T-helper 17 cell (primary cell): ENCODE measurements at places on chromosomes 1 and 21.
A peak's percentile ranks its signal among the peaks of the same experiment; 100 is the strongest.

GRCh38 chr1:171486048-171486519, 754 bp downstream of the PRRC2C start:
- DNase-seq, result peak; percentile 80

DNA sequence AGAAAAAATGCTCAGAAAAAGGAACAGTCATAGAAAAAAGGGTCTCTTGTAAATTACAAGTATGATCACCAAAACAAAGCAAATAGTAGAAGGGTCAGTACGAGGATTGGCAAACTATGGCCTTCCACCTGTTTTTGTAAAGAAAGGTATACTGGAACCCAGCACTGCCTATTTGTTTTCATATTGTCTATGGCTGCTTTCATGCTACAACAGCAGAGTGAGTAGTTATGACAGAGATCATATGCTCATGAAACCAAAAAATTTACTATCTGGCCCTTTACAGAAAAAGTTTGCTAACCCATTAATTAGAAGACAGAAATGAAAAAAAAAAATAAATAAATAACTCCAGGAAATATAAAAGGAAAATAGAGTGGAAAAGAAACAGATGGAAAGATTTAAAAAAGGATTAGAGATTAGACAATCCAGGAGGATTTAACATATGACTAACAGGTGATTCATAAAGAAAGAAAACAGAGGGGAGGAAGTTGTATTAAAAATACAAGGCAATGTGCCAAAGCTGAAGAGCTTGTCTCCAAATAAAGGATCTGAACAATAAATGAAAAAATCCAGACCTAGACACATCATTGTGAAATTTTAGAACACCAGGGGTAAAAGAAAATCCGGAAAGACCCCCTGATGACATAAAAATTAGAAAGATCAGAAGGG, 108.5 kb upstream of the SERTAD4 start:
- no peak for DNase-seq

GRCh38 chr1:82110366-82111254, 309.9 kb downstream of the ADGRL2 start:
- DNase-seq, result no peak

DNA sequence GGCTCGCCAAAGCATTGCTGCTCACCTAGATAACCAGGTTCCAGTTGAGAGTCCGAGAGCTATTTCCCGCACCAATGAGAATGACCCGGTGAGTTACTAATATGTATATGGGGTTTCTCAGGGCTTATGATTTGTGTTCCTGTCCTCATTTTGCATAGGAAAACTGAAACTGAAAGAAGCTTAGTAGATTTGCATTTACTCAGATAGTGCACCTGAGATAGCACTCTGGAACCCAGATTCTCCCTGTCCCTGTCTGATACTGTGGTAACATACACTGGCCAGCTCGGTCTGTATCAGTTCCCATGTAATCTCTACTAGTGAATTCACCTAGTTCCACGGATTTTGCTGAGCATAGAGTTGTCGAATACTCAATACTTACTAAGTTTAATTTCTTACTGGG, 28.1 kb downstream of the DAP3 start:
- DNase-seq, result no peak

GRCh38 chr1:161008869-161009510, 12.0 kb downstream of the F11R start:
- no peak for DNase-seq

GRCh38 chr1:218249338-218250140, 35.6 kb upstream of the RRP15 start:
- DNase-seq, result no peak

GRCh38 chr1:99957818-99958217, 12.0 kb upstream of the SLC35A3 start:
- DNase-seq, result no peak

- DNase-seq, result no peak
These were observed 7.1 kb upstream of the ACTA1 start for GRCh38 chr1:229440851-229441537.

GRCh38 chr1:236489710-236490377, 33.9 kb upstream of the LGALS8 start:
- no peak for DNase-seq

- DNase-seq, result no peak
These were observed 104.8 kb downstream of the SLC45A1 start for GRCh38 chr1:8422510-8423268.

DNA sequence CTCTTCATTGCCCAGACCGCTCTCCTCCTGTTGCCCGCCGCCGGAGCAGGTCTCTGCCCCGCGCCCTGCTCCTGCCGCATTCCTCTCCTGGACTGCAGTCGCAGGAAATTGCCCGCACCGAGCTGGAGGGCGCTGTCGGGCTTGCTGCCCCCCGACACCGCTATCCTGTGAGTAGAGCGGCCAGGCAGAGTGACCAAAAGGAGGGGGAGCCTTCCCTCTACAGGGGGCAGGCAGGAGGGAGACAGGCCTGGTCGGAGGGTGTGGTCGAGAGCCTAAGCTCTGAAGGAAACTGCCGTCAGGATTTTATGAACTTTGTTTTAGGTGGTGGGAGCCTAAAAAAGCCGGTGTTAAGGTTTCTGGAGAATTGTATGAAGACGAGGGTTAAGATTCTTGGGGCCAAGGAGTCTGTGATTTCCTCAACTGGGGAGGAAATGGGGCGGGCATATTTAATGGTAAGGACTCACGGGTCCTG, 517 bp downstream of the LRIG2 start:
- DNase-seq, result no peak

- DNase-seq, result no peak
These were observed 72.4 kb upstream of the TMEM51 start for GRCh38 chr1:15081102-15081501.

- no peak for DNase-seq
These were observed 378.5 kb upstream of the CAMK1G start for GRCh38 chr1:209205039-209205438.

DNA sequence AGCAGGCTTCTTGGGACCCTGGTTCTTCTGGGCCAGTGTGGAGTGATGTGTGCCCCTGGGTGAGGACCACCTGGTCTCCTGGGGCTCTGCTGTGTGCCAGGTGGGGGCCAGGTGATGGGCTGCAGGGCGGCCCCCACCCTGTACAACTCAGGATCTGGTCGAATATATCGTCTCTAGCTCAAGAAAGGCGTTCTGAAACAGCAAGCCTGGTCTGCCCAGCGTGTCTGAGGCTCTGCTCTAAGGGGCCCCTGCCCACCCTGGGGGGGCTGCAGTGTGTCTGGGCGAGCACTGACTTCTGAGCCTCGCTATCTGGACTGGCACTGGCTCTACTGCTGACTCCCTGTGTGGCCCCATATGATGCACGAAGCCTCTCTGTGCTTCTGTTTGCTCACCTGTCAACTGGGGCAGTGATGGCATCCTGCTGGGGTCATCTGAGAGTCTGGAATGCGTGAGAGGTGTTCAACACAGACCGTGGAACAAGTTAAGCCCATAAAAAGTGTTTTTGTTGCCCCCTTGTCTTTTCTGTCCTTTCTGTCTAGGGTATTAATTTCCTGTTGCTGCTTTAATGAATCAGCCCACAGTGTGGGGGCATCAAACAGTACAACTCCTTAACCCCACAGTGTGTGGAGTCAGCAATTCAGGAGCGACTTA, 56.0 kb upstream of the TRAPPC10 start:
- no peak for DNase-seq

GRCh38 chr1:43706598-43707189, 642 bp upstream of the ST3GAL3 start:
- DNase-seq, result no peak

GRCh38 chr1:101259744-101260148, 22.9 kb downstream of the S1PR1 start:
- no peak for DNase-seq

DNA sequence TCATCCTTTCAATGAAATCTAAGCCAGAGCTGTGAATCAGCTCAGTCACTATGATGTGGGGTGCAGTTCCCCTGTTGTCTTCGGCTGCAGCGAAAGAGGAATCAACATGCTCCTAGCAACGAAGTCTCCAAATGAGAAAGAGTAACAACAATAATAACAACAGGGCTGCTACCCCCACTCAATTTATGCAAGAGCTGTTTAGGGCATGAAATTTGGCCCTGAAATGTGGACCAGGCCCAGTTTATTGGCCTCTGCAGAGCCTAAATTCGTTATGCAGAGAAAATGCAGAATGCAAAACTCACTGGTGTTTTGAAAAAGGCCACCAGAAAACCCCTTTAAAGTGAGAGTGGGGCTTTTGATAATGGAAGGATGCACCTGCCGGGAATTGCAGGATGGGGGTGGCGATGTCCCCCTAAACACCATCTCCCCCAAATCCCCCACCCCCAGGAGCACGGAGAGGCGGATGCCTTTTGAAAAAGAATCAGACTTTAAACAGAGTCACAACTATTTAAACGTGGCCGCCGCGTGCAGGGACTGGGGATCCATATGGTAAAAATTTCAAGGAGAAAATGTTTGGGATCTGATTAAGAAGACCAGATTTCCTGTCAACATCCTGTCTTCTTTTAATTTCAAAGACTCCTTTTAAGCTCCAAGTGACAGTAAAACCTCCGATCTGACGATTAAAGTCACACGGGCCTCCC, 1.9 kb downstream of the RUNX3 start:
- DNase-seq, result no peak

- no peak for DNase-seq
These were observed 438.1 kb downstream of the LMO4 start for GRCh38 chr1:87766737-87767136.

DNA sequence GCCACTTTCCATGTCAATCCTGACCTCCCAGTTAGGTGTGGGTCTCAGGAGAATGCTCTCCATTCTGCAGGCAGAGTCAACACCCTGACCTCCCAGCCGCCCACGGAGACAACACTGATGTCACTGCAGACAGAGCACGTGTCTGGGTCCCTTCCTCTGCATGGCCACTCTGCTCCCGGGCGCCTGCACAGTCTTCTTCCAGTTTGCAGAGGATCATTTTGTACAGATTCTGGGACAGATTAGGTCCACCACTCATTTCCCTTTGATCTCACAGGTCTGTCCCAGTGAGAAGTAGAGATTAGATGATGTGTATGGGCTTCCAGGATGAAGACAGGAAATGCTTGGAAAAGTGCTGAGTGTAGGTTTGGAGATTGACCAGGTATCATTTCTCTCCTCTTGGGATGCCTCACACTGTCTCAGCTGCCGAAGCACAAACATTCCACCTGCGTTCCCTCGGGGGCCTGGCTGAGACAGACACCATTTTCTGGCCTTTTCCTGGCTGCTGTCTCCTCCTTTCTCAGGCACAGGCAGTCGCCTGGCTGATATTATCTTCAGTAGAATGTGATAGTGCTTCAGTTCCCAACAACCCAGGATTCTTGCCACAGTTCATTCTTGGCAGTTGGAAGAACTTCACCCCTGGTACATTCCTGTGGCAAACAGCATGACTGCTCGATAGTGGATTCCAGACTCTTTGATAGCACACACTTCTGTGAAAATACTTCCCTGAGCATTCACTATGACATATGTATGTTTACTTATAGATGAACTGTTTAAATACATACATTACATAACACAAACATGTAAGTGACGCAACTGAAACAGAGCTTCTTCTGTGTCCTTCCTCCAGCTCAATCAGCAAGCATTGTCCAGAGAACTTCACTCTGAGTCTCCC, 7.9 kb downstream of the MYBPHL start:
- DNase-seq, result no peak

GRCh38 chr1:33131191-33131590, 50.2 kb downstream of the AZIN2 start:
- no peak for DNase-seq

DNA sequence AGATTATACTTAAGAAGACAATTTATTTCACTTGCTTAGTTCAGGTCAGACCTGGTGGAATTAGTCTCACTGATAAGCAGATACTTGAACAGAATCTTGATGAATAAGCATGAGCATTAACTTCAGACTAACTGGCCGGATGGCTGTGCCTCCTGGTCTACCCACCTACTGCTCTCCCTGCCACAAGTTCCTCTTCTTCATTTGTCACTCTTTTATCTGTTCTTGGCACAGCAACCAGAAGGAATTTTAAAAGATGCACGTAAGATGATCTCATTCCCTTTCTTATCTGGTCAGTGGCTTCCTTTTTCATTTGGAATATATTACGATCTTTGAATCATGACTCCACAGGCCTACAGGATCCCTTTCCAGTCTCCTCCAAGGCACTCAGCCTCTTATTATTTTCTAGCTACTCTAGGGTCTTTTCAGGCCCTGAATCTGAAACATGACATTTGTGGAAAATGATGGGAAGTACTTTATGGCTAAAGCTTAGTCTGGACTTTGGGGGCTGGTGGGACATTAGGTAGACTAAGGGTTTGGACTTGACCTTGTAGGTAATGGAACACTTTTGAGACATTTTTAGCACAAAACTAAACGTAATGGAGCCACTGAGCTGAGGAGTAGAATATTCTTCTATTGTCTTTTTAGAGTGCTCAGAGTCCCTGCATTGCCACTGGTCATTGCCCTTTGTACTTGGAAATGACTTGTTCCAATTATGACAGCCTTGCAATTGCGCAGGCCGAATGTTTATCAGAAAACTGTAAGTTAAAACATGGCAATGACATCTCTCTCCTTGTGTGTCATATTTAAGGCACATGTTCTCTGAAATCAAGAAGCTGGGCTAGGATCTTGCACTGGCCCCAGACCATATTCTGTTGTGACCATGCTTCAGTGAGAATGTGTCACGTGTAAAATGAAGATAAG, 16.0 kb downstream of the ST6GALNAC3 start:
- DNase-seq, result no peak

DNA sequence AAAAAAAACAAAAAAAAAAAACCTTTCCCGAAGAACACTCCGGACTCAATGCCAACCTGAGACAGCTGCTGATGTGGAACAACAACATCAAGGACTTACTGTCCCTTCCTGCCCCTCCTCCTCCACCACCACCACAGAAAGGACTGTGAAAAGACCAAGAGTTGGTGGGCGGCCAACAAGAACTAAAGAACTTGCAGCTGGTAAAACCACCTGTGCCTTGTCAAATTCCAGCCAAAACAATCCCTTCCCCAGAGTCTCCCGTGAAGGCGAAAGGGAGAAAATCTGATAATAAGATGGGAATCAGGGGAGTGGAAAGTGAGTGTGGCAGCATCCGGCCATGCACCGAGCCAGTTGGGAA, 88.9 kb downstream of the PROX1 start:
- no peak for DNase-seq

DNA sequence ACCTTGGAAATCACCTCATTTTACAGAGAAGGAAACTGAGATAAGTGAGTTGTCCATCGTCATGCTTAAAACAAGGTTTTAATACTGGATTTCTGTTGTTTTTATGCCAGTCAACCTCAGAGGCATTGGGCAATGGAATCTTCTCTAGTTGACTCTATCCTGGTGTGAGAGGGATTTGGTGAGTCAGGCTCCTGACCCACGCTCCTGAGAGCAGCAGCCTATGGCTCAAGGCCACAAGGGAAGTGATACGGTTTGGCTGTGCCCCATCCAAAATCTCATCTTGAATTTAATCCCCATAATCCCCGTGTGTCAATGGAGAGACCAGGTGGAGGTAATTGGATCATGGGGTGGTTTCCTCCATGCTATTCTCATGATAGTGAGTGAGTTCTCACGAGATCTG, 90.1 kb downstream of the TLR5 start:
- no peak for DNase-seq

GRCh38 chr21:29721964-29722363, 217.8 kb downstream of the GRIK1 start:
- no peak for DNase-seq

- no peak for DNase-seq
These were observed 601.5 kb upstream of the ZP4 start for GRCh38 chr1:238492271-238492670.

GRCh38 chr1:162578071-162578700, 16.7 kb downstream of the UAP1 start:
- DNase-seq, result no peak

GRCh38 chr1:183363972-183364371, 54.2 kb downstream of the NMNAT2 start:
- DNase-seq, result no peak

GRCh38 chr1:26034504-26035202, 11.3 kb downstream of the SLC30A2 start:
- no peak for DNase-seq

GRCh38 chr1:207362962-207363860, 41.7 kb downstream of the CD55 start:
- DNase-seq, result no peak
